ENCODE measurements at places on chromosomes 11 and 22.

GRCh38 chr11:2269601-2270321 is 627 bp downstream of the ASCL2 start:
- DNase-seq = no peak

DNA sequence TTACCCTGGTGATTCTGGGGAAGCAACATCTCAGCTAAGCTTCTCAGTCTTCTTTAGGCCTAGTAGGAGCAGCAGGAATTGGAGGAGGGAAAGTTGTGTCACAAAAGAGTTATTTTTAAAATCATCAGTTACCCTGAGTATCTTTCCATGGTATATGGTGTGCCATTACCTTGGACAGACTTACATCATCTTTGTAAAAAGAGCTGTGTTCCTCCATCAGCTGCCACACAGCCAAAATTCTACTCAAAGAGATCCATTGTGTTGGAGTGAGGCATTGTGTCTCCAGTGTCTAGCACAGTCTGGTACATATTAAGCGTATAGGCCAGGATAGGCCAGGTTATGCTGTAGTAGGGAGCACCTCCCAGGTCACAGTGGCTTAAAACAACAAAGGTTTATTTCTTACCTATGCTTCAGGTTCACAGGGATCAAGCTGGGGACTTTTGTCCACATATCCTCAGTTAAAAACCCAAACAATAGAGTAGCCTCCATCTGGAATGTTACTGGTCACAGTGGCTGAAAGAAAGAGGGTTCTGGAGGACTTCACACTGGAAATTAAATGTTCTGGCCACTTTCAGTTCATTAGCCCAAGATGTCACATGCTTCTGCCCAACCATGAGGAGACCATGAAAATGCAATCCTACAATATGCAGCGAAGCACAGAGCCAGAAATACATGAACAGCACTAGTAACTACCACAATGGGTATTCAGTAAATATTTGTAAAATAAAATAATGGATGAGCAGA is 9.9 kb upstream of the TMPRSS5 start:
- DNase-seq = no peak

DNA sequence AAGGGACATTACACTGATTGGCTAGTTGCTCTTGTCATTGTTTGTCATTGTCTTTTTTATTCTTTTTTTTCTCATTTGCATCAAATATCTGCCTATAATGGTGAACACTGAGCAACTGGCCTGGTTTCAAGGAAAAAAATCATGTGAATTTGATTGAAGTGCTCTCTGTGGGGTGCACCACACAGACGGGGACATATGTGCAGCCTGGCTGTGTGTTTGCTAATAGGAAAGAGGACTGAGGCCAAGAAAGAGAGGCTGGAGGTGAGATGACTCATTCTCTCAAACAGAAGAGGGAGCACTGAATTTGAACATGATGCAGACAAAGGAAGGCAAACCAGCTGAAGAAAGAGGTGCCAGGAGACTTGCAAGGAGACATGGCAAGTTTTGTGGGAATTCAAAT is 684.9 kb upstream of the CCDC90B start:
- peak; percentile 92 for DNase-seq

GRCh38 chr11:10450462-10451425 is 4.3 kb upstream of the AMPD3 start:
- no peak for DNase-seq

DNA sequence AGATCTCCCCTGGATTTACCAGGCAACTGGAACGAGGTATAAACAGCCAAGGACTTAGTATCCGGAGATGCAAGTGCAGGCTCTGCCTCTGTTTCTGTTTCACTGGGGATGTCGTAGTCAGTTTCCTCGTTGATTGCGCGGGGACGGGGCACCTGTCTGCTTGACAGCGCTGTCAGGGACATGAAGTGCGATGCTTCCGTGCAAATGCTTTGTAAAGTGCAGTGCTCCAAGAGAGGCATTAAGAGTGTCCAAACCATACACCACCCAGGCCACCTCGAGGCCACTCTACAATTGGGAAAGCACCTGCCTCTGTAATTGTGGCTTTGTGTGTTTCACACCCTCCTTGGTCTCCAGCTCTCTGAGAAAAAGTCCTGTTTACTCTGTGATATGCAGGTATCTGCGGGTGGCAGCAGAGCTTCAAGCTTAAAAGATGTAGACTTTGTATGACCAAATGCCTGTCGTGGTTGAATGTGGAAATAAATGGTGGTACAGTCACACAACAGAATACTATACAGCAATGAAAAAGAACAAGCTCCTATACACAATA is 18.6 kb upstream of the CD5 start:
- DNase-seq = no peak

- peak; percentile 85 for DNase-seq
These were observed 49.4 kb upstream of the ARHGAP42 start for GRCh38 chr11:100637706-100638105.

DNA sequence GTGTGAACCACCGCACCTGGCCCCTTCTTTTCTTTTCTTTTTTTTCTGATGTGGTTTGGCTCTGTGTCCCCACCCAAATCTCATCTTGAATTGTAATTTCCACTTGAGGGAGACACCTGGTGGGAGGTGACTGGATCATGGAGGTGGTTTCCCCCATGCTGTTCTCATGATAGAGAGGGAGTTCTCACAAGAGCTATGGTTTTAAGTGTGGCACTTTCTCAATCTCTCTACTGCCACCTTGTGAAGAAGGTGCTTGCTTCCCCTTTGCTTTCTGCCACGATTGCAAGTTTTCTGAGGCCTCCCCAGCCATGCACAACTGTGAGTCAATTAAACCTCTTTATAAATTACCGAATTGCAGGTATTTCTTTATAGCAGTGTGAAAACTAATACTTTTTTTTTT is 4.9 kb upstream of the TCN2 start:
- DNase-seq = peak; percentile 36

DNA sequence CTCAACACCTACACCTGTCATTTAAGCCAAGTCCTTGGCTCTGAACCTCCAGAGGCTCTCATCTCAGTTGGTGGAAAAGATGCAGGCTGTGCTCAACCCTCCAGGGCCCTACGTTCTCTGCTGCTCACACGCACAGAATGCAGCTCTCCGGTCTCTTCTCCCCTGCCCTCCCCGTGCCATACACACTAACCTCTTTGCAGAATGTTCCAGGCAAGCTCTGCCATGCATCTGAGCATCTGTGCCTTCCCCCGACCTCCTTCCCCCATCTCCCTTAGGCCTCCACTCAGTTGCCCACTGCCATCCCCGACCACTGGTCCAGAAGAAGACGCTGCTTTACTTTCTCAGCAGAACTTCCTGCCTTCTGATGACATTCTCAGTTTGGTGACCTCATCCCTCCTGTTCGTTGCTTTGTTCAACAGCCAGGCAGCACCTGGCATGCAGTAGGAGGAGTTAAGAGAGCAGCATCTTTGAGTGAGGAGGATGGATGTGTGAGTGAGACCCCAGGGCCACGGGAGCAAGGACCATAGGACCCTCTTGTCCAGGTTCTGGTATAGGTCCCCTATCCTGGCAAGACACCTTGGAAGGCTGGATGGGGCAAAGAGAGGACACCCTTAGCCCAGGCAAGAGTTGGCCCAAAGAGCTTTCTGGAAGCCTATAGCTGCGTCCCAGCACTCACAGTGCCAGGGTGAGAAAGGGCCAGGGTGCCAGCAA is 598.0 kb downstream of the BRD1 start:
- DNase-seq = no peak

DNA sequence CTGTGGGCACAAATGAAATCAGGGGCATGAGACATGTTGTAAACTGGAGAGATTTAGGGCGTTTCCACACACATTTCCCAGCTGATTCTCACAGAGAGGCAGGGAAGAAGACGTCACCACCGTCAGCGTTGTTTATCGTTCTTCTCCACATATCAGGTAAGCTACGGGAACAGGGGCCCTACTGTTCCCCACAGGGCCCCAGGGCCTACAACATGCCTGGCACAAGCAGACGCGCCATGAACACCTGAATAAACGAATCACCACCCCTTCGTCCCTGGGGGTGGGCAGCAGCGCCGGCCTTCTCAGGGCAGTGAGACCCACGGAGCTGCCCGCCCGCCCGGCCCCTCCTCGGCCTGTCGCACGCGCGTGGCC is 342 bp downstream of the EFCAB6 start:
- DNase-seq = no peak

DNA sequence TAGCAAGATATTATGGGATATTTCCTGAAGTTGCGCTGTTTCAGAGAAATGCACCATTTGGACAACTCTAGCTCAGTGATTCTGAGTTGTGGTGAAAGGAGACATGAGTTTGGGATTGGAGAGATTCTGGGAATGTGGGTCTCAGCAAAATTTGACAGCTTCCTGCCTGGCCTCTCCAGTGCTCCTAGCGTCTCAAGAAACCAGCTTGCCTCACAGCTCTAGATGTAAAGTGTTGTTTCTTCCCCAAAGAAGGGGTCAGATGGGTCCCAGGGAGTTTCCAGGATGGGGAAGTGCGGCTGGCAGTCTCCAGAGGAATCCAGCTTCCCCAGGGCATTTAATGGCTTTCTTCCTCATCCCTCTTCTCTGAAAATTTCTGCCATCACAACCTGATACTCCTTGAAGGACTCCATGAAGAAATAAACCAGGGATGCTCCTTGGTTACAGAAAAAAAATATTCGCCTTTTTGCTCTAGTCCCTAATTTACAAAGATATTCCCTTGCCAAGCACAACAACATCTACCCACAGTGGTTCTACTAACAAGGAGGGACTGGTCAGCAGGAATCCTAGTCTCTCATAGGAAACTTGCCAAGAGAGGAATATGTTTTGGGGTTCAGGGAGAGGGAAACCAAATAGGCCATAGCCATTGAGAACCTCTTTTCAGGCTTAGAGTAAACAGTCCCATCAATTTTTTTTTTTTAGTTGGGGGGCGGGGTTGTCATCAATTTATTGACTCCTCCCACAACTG is 185.4 kb upstream of the E2F8 start:
- DNase-seq = no peak

DNA sequence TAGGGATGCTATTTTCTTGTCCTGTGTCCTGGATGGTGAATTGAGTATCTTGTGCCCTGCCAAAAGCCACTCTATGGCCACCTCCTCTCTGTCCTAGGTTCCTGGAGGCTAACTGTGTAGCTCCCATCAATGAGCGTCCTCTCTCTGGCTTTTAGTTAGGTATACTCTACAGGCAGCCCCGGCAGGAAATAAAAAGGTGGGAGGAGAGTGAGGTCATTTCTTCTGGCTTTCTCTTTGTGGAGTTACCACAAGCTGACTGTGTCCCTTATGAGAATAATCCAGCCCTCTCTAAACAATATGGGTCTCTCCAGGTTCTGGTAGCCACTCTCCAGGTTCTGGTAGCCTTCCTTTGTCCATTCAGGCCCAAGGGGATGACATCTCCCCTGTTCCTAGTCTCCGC is 11.7 kb upstream of the ASPHD2 start:
- DNase-seq = no peak

DNA sequence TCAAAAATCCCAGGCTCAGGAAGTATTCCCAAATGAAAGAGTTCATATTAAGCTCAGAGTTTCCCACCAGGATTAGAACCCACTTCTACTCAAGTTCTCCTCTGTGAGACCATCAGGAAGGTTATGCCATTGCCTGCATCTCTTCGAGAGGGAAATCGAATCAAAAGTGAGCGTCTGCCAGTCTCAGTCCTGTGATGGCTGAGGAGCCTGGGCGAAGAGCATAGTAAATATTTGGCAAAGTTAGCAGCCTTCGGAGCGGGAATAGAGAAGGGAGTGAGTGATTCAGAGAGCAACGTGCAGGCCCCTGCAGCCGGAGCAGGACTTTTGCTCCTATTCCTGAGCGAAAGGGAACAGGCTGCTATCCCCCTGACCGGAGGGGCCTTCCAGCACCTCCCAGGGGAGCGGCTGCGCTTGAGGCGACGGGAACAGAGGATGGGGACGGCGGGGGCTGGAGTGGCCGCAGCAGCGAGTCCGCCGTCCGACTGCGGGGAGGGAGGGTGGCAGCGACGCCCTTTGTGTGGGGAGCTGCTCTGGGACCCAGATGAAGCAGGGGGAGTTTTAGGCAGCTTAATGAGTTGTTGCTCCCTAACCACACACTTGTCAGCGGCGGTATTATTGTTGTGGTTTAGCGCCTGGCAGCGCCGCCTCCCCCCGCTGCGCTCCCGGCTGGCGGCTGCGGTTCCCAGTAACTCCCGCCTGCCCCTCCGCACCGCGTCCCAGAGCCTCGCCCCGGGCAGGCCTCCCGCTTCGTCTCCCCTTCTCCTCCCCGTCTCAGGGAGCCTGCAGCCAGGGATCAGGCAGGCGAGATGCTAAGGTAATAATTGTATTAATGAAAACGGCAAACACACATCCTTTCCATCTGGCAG is 21.7 kb upstream of the NRGN start:
- peak; percentile 33 for DNase-seq

GRCh38 chr11:22244986-22245592 is 52.2 kb downstream of the ANO5 start:
- DNase-seq = peak; percentile 21

GRCh38 chr11:58622344-58622743 is at the start of gene CNTF:
Gene CNTF, plus strand, starts transcription at chr11:58622665. Its CDS starts 88 bp downstream, at chr11:58622753.
- no peak for DNase-seq

DNA sequence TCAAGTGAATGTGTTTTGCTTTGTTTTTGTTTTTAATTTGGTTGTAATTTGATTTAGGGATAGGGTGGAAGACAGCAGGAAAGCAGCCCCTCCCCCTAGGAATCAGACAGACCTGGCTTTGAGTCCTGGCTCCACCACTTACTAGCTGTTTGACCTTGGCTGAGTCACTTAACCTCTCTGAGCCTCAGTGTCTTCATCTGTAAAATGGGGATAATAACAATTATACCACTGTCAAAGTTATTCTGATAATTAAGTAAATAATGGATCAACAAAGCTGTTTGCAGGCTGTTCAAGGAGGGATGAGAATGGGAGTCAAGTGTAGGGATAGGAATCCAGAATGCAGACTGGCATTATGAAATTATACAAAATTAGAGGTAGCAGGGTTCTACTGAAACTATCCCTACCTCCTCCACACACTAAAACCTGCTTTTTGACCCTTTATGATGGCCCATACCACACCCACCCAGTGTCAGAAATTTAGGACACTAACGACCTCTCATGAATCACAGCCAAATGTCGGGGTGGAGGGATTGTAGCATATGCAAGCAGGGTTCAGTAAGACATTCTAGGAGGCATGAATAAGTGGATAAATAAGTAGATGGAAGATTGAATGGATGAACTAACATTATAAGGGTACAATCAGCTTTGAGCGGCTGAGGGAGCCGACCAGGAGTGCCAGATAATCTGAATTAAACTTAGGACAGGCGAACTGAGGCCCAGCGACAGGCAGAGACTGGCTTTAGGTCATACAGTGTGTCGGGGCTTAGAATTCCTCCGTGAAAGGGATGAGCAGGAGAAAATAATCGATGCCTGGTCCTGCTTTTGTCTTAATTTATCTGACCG is 974 bp downstream of the ANAPC15 start:
- DNase-seq = no peak

All from NCI-H446 (cell line).